ENCODE measurements at places on chromosomes 12 and 14.
A peak's percentile ranks its signal among the peaks of the same experiment; 100 is the strongest.

- no peak for DNase-seq
These were observed 280.5 kb downstream of the PCNX1 start for GRCh38 chr14:71187633-71188356.

- DNase-seq, result no peak
These were observed 77.3 kb downstream of the IRF2BPL start for GRCh38 chr14:76951166-76951565.

DNA sequence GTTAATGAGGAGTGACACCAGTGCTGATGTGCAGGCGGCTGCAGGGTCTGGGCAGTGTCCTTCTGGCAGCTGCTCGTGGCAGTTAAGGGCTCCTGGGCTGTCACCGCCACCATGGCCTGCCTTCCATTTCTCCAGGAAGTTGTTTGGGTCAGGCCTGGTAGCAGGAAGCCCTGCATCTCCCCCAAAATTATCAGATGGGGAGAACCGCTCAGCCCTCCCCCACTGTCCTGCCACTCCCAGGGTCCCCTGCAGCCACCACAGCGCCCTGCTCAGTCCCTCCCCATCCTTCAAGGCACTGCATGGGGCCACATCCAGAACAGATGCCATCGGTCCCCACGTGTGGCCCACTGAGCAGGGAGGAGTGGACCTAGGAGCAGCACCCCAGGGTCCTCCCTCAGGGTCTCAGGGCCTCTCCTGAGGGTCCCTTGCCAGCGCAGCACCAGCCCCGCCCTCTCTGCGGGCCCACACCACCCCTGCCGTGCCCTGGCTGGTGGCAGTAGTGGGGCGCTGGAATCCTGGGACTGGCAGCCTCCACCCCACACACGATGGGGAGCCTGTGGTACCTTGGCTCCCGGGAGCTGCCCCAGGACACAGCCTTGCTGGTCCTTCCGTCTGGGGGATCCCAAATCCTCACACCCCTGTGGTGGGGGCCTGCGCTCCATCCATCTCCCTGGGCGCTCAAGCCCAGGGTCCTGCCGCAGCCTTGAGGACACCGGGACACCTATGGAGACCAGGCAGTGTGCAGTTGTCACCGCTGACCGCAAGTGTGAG lies 10.3 kb upstream of the AMN start:
- no peak for DNase-seq

- peak; percentile 25 for DNase-seq
These were observed 194.9 kb upstream of the OR4E1 start for GRCh38 chr14:21868442-21869046.

DNA sequence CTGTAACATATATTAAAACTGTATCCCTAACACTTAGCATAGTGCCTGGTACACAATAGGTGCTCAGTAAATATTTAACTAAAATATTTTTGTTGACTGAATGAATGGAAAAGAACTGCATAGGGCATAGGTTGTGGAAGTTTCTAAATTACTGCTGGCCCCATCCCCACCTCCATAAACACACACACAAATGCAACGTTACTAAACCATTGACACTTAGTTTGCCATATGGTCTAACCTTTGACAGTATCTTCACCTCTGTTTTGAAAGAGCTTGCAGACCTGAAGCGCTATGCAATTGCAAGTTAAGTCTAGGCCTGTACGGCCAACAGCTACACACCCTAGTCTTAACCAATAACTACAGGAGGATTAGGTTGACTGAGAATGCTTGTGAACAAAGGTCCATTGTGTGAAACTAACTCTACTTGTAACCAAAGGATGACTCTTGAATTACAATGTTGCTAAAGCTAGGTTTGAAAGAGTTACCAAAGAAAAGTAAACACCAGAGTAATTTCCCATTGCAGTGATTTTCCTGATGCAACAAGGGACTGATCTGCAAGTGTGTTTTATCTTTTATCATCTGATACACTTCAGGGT lies 924 bp upstream of the MANSC1 start:
- DNase-seq, result no peak

DNA sequence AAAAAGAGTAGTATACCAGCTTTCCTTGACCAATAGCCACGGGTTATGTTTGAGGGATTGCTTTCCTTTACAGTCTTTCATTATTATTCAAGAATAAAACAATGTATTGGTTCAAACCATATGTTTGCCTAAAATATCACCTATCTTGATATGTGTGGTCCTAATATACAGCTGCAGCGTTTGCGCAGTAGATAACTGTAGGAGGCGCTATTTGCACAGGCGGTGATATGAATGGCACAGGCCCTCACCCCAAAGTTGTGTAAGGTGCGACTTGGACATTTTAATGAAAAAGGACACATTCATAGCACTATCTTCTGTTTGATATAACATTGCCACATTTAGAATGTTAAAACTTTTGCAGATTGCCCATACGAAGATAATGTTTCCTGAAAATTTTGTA lies 298.4 kb downstream of the TRHDE start:
- DNase-seq, result no peak

DNA sequence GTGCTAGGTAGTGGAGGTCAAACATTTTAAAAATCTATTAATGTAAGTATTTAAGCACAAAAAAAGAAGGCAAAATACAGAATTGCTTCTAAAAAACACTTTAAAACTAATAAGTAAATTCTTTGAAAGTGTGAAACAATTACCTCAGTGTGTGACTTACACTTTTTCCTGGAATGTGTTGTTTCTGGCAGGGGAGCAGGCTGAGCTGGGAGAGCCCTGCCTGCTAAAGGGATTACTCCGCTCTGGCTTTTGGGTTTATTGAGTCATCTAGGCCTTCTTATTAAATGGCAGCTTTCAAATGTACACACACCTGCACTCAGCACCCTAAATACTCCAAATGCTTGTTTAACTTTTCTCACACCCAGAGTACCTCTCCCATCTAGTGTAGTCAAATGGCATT lies 279.8 kb downstream of the AKAP6 start:
- DNase-seq, result no peak

- no peak for DNase-seq
These were observed 154.1 kb upstream of the ATP2B1 start for GRCh38 chr12:89862511-89863445.

DNA sequence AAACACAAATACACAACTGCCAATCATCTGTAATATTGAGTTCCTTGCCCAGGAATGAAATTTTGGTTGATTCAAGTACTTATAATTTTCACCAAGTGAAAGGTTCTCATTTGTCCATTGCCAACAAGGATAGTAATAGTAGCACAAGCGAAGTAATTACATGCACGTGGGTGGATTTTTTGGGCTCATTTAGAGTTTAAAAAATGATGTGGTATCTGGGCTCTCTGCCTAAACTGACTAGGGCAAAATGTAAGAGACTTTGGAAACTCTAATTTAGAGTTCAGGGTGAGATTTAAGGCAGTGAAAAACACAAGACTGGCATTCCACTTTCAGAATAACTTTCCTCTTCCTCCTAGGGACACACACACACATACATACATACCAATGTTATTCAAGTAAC lies 111.7 kb downstream of the MYRFL start:
- DNase-seq, result no peak

- no peak for DNase-seq
These were observed 7.7 kb upstream of the MDM2 start for GRCh38 chr12:68800294-68800693.

GRCh38 chr14:102691763-102692162 lies 85.5 kb upstream of the TRAF3 start:
- no peak for DNase-seq
